ENCODE measurements at places on chromosomes 1 and 21. TPM values are rescaled to one million over a fixed set of nuclear protein-coding genes. Genes with fewer than 3 reads are reported as not detected.

Gene DUSP10
- polyA plus RNA-seq, result 8.1 TPM

Gene OR2T33
- polyA plus RNA-seq, result not detected

Gene FUCA1
- polyA plus RNA-seq, result 34.1 TPM

- H3K36me3 ChIP-seq, result no peaks in the 10 kb centered on the region
- no peaks in the 10 kb centered on the region for H3K4me1 ChIP-seq
- no peak for DNase-seq
- H3K27me3 ChIP-seq, result no peaks in the 10 kb centered on the region
- no peak overlapping the region for H3K27ac ChIP-seq
These were observed 34.7 kb downstream of the EVA1C start for GRCh38 chr21:32447224-32447623.

DNA sequence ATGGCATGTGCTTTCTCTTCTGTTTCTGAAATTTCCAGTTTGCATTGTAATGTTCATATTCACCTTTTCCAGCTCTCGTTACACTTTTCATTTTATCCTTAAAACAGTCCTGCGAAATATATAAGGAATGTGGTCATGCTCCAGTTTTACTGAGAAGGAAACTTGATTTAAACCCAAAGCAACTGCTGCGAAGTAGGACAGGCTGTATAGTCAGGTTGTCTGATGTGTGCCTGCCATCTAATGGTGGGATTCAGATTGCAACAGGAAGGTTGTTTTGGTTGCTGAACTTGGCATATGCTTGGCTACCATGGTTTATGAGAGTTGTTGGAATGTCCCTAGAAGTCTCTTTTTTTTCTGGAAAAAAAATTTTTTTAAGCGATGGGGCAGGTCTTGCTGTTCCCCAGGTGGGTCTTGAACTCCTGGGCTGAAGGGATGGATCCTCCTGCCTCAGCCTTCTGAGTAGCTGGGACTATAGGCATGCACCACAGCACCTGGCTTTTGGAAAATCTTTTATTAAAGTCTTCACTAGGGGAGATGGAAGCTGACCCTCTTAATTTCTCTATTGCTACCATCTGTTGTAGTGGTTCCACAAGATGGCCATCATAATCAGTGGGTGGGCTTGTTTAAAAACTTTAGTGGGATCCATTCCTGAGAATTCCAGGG lies 86.9 kb downstream of the UCK2 start:
- no peak overlapping the region for H3K4me3 ChIP-seq
- H3K27me3 ChIP-seq, result no peaks in the 10 kb centered on the region
- H3K4me1 ChIP-seq, result no peaks in the 10 kb centered on the region
- no peak overlapping the region for H3K27ac ChIP-seq
- no peaks in the 10 kb centered on the region for H3K36me3 ChIP-seq

DNA sequence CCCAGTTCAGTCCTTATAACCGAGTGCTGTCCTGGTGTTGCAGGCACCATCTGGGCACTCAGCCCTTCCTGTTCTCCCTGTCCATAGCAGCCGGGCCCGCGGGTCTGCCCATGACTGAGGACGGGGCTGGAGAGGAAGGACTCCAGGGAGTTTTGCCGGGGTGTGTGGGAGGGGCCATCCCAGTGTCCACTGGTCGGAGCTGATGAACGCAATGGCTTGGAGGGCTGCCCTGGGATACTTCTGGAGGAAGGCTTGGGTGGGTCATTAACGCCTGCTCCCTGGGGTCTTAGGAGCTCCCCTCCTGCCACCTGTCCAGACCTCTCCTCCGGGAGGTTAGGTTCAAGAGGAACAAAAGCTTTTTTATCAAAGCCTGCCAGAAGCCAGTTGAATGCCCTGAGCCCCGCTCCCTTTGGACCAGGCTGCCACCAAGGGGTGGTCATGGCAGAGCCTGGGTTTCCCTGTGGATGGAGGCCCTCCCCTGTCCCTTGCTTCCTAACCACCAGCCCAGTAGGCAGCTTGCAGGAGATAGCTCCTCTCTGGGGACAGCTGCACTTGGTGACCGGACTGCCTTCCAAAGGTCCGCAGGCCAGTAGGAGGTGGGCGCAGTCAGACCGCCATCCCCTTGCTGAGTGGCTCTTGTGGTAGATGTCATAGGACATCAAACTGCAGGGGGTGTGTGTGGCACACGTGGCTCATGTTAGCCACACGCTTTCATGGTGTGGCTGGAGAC lies 61.3 kb downstream of the TRIM11 start:
- no peak overlapping the region for H3K4me3 ChIP-seq
- no peaks in the 10 kb centered on the region for H3K4me1 ChIP-seq

DNA sequence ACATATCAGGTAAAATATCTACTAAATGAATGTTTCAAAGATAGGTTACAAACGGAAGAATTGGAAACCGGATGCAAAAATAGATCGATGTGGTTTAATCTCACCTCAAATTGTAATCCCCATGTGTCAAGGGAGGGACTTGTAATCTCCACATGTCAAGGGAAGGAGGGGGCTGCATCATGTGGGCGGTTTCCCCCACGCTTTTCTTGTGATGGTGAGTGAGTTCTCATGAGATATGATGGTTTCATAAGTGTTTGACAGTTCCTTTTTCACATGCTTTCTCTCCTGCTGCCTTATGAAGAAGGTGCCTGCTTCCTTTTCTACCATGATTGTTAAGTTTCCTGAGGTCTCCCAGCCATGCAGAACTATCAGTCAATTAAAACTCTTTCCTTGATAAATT lies 408.7 kb upstream of the TMPRSS15 start:
- no peaks in the 10 kb centered on the region for H3K27me3 ChIP-seq
- H3K27ac ChIP-seq, result no peak overlapping the region
- no peaks in the 10 kb centered on the region for H3K36me3 ChIP-seq

GRCh38 chr1:234734869-234735268 lies 124.9 kb upstream of the IRF2BP2 start:
- H3K4me3 ChIP-seq, result no peak overlapping the region
- H3K36me3 ChIP-seq, result no peaks in the 10 kb centered on the region
- H3K4me1 ChIP-seq, result peaks cover 5% of the 10 kb centered on the region
- DNase-seq, result no peak

- H3K27me3 ChIP-seq, result peaks cover 5% of the 10 kb centered on the region
- H3K36me3 ChIP-seq, result no peaks in the 10 kb centered on the region
- no peak overlapping the region for H3K4me3 ChIP-seq
- no peak overlapping the region for H3K27ac ChIP-seq
- H3K4me1 ChIP-seq, result no peaks in the 10 kb centered on the region
- no peak for DNase-seq
These were observed 38.0 kb downstream of the FOXO6 start for GRCh38 chr1:41399145-41399795.

DNA sequence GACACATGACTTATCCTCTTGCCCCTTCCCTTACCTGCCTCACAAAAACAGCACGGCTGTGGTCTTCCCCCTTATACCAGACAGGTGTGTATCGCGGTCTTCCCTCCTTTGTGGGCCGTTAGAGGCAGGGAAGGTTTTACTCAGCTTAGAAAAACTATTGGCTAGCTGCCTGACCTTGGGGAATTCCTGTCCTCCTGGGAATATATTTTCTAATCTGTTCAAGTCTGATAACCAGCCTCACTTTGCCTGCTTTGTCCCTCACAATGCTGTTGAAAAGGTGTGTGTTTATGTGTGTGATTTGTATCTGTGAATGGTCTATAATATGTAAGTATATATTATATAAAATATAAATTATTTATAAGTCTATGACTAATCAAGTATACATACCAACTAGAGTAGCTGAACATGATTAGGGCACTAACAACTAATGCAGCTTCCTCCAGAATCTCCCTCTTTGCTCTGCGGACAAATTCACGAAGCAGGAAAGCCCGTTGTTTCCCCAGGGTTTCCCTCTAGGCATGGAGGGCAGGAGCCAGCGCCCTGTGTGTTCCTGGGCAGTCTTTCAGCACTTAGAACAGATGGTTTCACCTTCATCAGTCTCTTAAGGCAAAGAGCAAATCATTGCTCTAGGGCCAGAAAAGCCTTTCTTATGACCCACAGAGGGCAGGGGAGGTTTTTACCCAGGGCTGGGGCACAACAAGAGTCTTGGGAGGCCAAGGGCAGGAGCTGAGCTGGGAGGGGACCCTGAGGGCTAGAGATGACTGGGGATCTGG lies 25.6 kb downstream of the SLC26A9 start:
- H3K4me1 ChIP-seq, result no peaks in the 10 kb centered on the region
- H3K27ac ChIP-seq, result no peak overlapping the region
- no peak overlapping the region for H3K4me3 ChIP-seq
- no peaks in the 10 kb centered on the region for H3K36me3 ChIP-seq
- no peak for DNase-seq

GRCh38 chr1:111471012-111471411 lies 2.8 kb upstream of the C1orf162 start:
- no peak overlapping the region for H3K4me3 ChIP-seq
- peak; percentile 71 for DNase-seq
- H3K4me1 ChIP-seq, result peaks cover 3% of the 10 kb centered on the region
